ENCODE measurements at places on chromosomes 12 and 14. TPM values are rescaled to one million over a fixed set of nuclear protein-coding genes. Genes with fewer than 3 reads are reported as not detected.
A peak's percentile ranks its signal among the peaks of the same experiment; 100 is the strongest.

The DERA gene
- total RNA-seq, result 22.5 TPM

The KRT73 gene
- total RNA-seq, result 0.42 TPM

GRCh38 chr14:99698642-99699041, 14.5 kb downstream of the CYP46A1 start:
- H3K4me3 ChIP-seq, result no peak overlapping the region
- no peak overlapping the region for H3K27ac ChIP-seq
- no peak for DNase-seq
- peaks cover 4% of the 10 kb centered on the region for H3K4me1 ChIP-seq
- H3K27me3 ChIP-seq, result peaks cover 7% of the 10 kb centered on the region

- H3K27ac ChIP-seq, result no peak overlapping the region
- no peak for DNase-seq
- H3K27me3 ChIP-seq, result peaks cover 11% of the 10 kb centered on the region
- H3K4me3 ChIP-seq, result no peak overlapping the region
Observed at GRCh38 chr12:96078231-96079135, 43.1 kb upstream of the LTA4H start.

GRCh38 chr12:38053113-38053512, 263.5 kb upstream of the ALG10B start:
- H3K36me3 ChIP-seq, result no peaks in the 10 kb centered on the region
- H3K4me1 ChIP-seq, result no peaks in the 10 kb centered on the region
- no peak for DNase-seq
- no peaks in the 10 kb centered on the region for H3K27me3 ChIP-seq
- H3K27ac ChIP-seq, result no peak overlapping the region

The GLT1D1 gene
- not detected for total RNA-seq

The IFI27L2 gene
- total RNA-seq, result 77.9 TPM

GRCh38 chr14:104799244-104800014, 1.5 kb upstream of the ZBTB42 start:
- DNase-seq, result no peak
- peaks cover 6% of the 10 kb centered on the region for H3K27me3 ChIP-seq
- no peaks in the 10 kb centered on the region for H3K36me3 ChIP-seq
- peak overlapping the region; percentile 63 for H3K4me3 ChIP-seq

DNA sequence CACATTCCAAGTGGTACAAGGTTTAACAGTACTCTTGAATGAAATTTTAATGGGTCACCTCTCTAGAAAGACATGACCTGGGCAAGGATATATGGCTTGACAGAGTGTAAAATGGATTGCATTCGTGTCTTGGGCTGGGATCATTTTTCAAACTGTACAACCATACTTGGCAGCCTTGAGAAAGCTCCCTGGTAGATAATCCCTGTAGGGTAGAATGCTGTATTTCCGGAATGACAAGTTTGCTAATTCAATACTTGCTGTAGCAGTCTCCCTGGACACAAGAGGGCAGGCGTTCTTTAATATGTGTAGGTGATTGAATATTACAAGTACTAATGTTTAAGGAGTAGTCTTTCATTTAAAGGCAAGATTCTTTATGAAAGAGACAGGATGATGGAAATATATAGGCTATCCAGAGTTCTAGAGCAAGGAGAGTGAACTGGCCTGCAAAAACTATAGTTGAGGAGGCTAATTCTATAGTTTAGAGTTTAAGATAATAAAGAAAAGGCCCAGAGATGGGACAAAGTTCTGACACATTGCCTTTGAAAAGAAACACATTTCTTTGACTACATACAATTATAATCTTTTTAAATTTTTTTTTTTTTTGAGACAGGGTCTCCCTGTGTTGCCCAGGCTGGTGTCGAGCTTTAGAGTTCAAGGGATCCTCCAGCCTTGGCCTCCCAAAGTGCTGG, 53.4 kb downstream of the PLBD1 start:
- H3K27ac ChIP-seq, result no peak overlapping the region
- no peak for DNase-seq
- H3K36me3 ChIP-seq, result no peaks in the 10 kb centered on the region
- peaks cover 2% of the 10 kb centered on the region for H3K27me3 ChIP-seq
- peaks cover 1% of the 10 kb centered on the region for H3K4me1 ChIP-seq
- no peak overlapping the region for H3K4me3 ChIP-seq

- H3K4me3 ChIP-seq, result no peak overlapping the region
- H3K4me1 ChIP-seq, result peaks cover 4% of the 10 kb centered on the region
- no peak for DNase-seq
- no peaks in the 10 kb centered on the region for H3K36me3 ChIP-seq
- H3K27ac ChIP-seq, result no peak overlapping the region
Observed at GRCh38 chr12:32448586-32448985, 49.2 kb downstream of the FGD4 start.

GRCh38 chr14:22314183-22314820, 274.7 kb downstream of the DAD1 start:
- peak overlapping the region; percentile 54 for H3K27ac ChIP-seq
- H3K4me3 ChIP-seq, result peak overlapping the region; percentile 19
- no peaks in the 10 kb centered on the region for H3K4me1 ChIP-seq
- H3K27me3 ChIP-seq, result no peaks in the 10 kb centered on the region

GRCh38 chr14:103522649-103523574, at the start of gene CKB:
Gene CKB (minus strand): TSS chr14:103522830. CDS start chr14:103522493, 337 bp downstream.
- no peak within 1 kb of the TSS for H3K27ac ChIP-seq
- peaks cover 18% of the 10 kb centered on the region for H3K4me1 ChIP-seq
- H3K36me3 ChIP-seq, result no peaks in the 10 kb centered on the region
- no peak for DNase-seq

The LRRC74A gene
- not detected for total RNA-seq

DNA sequence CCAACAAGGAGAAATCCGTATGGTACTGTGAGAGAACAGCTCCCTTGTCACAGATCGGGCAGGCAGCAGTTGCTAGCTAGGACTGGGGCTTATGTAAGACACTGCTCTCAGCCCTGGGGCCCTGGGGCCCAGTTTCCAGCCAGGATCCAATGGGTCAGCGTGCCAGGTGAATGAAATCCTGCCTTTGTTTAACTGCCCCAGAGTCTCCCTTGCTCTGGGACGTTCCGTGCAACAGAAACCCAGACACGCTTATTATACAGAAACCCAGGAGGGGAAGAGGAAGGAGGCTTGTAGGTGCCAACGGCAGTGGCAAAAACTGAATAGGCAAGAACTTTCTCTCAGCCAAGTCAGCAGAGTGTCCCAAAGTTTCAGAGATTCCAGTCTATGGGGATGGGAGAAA, 110.6 kb downstream of the DIO2 start:
- no peaks in the 10 kb centered on the region for H3K4me1 ChIP-seq
- no peaks in the 10 kb centered on the region for H3K36me3 ChIP-seq
- no peak for DNase-seq

DNA sequence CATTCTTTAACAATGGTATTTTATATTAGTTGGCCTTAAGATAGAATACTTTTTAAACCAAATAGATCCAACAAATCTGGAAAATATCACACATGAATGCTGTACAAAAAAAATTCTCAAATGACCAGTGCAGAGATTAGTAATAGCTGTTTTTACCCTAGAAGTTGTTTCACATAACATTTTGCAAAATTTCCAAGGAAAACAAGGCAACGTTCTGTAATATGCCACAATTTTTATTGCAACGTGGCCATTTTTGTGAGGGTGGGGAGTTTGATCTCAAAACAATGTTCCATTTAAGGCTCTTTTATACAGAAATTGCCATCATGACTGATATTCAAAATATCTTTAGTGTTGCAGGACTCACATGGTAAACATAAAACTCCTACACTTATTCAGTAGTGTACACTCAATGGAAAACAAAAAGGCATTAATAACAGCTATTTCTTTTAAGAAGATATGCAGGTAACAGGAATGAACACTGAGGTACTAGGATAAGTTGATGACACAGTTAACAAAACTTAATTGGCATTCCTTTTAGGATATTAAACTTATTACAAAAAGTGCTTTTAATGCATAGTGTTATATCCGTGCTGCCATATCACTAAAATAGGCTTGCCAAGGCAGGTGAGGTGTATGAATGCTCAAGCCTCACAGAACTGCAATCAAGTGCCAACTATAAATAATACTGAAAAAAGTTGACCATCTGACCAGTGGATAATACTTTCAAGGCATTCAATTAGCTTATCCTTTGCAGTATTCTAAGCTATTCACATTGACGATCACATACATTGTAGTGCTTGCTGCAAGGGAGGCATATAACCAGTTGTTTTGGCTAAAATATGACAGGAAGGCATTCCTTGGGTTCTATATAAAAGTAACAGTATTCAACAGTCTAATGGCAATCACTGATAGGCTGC, 2.3 kb downstream of the CFL2 start:
- peaks cover 7% of the 10 kb centered on the region for H3K36me3 ChIP-seq
- H3K4me1 ChIP-seq, result peaks cover 14% of the 10 kb centered on the region
- no peak overlapping the region for H3K4me3 ChIP-seq
- H3K27me3 ChIP-seq, result peaks cover 4% of the 10 kb centered on the region
- no peak overlapping the region for H3K27ac ChIP-seq
- DNase-seq, result no peak

GRCh38 chr12:26044007-26044394, 80.8 kb downstream of the BHLHE41 start:
- no peak overlapping the region for H3K27ac ChIP-seq
- H3K36me3 ChIP-seq, result no peaks in the 10 kb centered on the region
- H3K4me3 ChIP-seq, result no peak overlapping the region
- no peak for DNase-seq
- H3K27me3 ChIP-seq, result peaks cover 24% of the 10 kb centered on the region
